ENCODE measurements at places on chromosomes 11 and 22.

GRCh38 chr22:18977824-18978425 lies 41.8 kb upstream of the PRODH start:
- DNase-seq = no peak

DNA sequence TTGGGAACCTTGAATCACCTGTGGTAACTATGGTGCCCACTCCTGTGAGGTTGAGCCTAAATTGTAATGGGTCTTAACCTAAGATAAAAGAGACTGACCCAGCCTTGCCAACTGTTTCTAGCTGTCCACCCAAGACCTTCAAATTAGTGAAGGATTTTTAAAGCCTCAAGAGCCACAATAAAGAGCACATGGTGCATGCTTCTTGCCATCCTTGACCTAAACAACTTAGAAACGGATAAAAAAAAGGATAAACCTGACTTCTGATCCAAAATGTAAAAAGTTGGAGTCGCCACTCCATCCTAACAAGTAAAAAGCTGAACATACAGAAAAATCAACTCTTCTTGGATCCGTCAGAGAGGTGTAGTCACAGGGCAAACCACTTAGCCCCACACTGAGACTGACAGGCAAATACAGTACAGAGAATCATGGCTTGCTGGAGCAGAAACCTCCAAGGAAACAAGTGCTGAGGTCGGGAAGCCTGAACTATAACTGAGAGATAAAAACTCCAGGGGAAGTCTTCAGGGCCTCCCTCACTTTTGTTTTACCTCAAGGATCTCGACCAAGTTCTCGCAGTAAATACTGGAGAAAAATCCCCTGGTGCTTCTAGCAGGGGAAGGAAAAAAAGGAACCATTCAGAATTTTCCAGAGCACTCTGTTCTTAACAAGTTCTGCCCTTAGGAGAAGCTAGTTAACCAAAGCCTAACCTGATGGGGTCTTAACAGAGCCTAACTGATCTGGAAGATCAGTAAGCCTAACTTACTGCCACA lies 16.3 kb downstream of the ENTHD1 start:
- no peak for DNase-seq

DNA sequence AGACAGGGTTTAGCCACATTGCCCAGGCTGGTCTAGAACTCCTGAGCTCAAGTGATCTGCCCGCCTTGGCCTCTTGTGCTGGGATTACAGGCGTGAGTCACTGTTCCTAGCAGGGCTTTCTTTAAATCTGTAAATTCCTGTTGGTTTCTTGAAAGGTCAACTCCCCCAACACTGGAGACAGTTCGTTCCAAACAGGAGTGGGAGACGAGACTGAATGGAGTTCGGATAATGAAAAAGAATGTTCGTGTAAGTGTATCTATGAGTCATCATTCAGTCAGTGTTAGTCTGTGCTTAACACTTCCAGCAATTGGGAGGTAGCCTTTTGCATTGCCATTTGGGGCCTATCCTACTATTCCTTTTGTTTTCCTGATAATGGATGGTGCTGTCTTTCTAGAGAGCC lies 10.0 kb upstream of the BACE1-AS start:
- no peak for DNase-seq

- DNase-seq = no peak
These were observed 17.5 kb downstream of the GLB1L2 start for GRCh38 chr11:134349109-134349801.

- no peak for DNase-seq
These were observed 368.9 kb downstream of the DDX10 start for GRCh38 chr11:109033627-109034338.

DNA sequence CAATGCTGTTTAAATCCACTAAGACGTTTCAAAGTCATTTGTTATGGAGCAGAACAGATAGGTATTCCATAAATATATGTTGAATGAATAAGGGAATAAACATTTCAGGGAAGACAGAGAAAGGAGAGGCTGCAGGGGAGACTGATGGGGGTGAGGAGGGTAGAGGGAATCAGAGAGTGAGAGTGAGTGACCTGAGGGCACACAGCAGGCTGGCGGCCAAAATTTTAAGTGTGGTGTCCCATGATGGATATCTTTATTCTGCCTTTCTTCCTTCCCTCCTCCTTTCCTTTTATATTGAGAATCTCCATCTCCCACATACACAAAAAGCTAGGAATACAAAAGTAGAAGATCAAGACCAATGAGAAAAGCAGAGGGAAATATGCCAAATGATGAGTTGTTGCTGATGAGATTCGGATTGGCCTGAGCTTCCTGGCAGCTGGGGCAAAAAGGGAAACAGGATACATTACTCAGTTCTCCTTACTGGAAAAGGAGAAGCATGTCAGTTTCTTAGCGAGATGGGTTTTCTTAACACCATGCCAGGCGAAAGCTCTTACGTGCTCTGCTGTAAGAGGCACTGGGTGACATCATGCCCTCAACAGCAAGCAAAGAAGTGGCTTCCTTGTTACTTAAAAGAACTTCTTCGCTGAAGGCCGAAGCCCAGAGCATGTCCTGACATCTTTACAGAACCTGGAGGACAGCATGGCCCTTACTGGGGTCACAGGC lies 11.2 kb upstream of the CYTH4 start:
- no peak for DNase-seq

GRCh38 chr11:64916775-64917662 lies at the start of gene ATG2A:
Gene ATG2A (minus strand): TSS chr11:64917209. CDS start chr11:64917135, 74 bp downstream.
- DNase-seq = peak; percentile 98

GRCh38 chr11:101668236-101668635 lies 84.4 kb upstream of the TRPC6 start:
- DNase-seq = no peak

GRCh38 chr11:1150116-1150515 lies 7.6 kb upstream of the MUC5AC start:
- DNase-seq = no peak

DNA sequence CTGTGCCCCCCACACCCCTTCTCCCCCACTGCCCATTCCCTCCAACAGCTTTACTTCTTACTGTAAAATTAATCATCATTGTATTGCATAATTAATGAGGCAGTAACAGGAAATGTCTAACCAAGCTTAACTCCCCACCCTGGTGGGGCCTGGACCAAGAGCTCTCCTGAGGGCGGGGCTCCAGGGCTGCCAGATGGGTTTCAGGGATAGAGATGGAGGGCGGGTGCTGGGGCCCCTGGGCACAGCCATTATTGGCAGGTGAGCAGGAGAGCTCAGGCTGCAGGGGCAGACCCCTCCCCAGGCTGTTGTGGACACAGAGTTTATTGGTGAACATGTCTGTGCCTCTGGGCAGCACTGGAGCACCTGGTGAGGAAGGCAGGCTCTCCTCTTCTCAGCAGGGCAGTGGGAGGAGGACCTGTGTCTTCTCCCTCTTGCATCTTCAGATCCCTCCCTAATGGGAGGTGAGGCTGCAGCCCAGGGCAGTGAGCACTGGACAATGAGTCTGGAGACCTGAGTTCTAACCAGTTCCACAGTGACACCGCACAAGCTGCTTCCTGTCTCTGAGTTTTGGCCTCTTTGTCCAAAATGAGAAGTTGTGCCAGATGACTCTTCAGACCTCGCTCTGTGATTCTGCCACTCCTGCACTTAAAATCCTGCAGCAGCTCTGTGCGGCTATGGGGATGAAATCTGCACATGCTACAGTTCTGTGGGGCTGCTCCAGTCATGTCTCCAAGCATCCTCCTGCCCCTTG lies 233.3 kb downstream of the CEP164 start:
- DNase-seq = no peak

- no peak for DNase-seq
These were observed 5.3 kb upstream of the NHERF4 start for GRCh38 chr11:119179983-119180382.

GRCh38 chr11:92500453-92500852 lies 275.8 kb downstream of the FAT3 start:
- DNase-seq = no peak

DNA sequence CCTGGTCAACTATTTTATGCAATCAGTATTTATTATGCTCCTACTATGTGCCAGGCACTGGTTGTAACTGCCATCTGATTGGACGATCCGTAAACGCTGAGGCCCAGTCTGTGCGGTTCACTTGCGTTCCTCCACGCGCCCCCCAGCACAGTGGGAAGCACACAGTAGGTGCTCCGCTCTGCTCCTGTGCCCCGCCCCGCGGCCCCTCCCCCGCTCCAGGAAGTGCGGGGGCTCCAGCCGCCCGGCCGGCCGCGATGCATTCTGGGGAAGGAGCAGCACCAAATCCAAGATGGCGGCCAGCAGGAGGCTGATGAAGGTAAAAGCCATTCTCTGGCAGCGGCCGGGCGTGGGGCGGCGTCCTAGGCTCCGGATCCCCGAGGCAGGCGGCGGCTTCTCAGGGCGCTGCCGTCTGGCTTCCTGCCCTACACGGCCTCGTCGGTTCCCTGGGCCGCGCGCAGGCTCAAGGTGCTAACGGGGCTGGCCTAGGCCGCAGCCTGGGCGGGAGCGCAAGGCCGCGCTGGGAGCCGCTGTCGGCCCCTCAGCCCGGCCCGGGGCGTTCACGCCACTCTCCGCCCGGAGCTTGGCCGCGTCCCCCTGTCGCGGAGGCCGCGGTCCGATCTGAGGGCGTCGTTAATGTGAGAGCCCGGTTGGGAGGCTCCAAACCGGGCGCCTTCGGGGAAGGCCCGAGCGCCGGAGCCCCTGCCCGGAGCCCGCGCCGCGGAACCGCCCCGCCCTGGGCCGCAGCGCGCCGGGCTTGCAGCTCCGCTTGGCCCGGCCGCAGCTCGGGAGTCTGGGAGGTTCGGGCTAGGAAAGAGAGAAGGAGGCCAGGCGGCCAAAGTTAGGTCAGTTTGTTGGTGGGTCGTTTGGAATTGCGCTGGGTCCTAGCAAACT lies at the start of gene UBE2L3:
Gene UBE2L3, plus strand, starts transcription at position 259 of the 891 bp plus-strand sequence. Its CDS starts 31 bp downstream, at position 290.
- no peak for DNase-seq

- DNase-seq = no peak
These were observed 18.2 kb upstream of the CCDC134 start for GRCh38 chr22:41782316-41782715.

- no peak for DNase-seq
These were observed 1336.9 kb downstream of the BRD1 start for GRCh38 chr22:48490500-48491411.

GRCh38 chr11:96043291-96043690 lies 119.4 kb upstream of the MTMR2 start:
- DNase-seq = no peak

DNA sequence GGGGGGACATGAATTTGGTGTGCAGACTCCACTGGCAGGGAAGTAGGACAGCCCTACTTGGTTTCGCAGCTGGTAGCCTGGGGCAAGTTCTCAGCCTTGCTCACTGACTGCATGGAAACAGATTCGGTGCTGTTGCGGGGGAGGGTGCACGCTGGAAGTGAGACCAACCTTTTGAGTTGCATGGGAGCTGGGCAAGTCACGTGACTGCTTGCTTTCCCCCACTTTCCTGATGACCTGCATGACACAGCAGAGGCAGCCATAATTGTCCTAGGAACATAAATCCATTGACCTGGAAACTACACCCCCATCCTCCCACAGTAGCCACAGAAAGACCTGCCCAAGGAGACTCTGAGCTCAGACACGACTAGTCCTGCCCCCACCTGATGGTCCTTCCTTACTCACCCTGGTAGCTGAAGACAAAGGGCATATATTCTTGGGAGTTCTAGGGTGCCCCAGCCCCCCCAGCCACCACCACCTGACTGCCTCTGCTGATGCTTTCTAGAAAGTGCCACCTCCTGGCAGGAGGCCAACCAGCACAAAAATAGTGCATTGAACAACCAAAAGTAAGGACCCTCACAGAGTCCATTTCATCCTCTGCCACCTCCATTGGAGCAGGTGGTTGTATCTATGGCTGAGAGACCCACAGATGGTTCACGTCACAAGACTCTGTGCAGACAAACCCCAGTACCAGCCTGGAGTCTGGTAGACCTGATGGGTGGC lies 4.1 kb upstream of the HBG2 start:
- DNase-seq = no peak

DNA sequence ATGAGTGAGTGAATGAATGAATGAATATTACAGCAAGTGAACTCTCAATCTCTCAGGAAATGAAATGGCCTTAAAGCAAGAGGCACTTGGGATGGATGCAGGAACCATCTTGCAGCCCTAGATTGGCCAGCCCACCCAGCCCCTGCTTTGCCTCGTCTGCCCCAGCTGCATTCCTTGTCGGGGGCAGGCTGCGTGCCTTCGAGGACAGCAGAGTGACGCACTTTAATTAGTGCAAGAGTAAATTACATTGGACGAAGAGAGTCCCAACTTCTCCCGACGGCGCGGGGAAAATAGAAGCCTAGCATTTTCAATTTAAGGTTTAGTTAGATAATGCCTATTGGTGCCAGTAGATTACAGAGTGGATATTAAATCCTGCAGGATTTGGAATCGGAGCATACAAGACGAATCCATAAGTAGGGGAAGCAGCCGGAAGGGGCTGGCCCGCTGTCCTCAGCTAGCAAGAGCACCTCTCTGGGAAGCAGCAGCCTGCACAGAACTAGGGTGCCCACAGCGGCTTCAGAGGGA lies 33.8 kb downstream of the TRIM29 start:
- no peak for DNase-seq

DNA sequence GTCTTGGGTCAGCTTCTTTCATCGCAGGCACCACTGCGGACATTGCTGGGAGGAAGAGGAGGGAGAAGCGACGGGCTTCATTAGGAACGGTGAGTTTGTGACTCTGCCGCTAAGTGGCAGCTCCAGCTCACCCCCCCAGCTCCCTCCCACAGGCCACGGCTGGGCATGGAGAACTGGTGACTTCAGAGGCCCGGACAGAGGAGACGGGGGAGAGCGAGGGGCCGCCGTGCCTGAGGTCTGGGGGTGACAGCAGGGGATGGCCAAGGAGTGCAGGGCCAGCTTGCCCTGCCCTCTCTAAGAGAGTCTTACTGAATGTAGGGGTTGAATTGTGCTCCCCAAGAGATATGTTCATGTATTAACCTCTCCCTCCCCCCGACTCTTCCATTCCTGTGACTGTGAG lies 13.9 kb upstream of the NFAM1 start:
- DNase-seq = no peak

DNA sequence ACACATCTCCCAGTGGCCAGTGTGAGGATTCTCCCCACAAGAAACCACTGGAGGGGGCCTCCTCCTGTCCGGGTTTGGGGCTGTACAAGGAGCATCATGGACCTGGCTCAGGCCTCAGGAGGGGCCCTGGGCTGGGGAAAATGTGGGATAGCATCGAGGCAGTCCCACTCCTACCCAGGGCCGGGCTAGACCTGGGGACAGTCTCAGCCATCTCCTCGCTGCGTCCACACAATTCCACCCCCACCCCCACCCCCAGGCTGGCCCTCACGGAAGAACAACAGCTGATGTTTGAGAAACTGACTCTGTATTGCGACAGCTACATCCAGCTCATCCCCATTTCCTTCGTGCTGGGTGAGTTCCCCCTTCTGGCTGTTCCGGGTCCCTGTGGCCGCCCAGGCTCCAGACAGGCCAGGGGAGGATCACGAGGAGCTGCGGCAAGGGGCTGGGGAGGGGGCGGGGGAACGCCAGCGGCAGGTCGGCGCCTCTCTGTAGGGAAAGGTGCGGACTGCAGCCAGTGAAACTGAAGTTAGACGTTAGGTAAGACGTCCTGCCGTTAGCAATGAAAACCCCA lies 4.8 kb downstream of the BEST1 start:
- no peak for DNase-seq

GRCh38 chr11:128279866-128280265 lies 307.5 kb downstream of the ETS1 start:
- no peak for DNase-seq

Data from NCI-H524 treated with DMSO at 0.1 percent for 48 hours (cell line).